Astrocyte (in vitro differentiated cells and primary cell): ENCODE measurements at places on chromosomes 7 and 10. TPM values are rescaled to one million over a fixed set of nuclear protein-coding genes. Genes with fewer than 3 reads are reported as not detected.

THSD7A gene
- total RNA-seq = 1.4 and 3.5 TPM in 2 replicates

SFTPD gene
- 0.22 and 0.27 TPM in 2 replicates for total RNA-seq

ASL gene
- 27.7 TPM in 2 replicates for total RNA-seq

CHRM2 gene
- not detected in 2 replicates for total RNA-seq

MAD1L1 gene
- total RNA-seq = 32.3 and 32.5 TPM in 2 replicates

COL13A1 gene
- 0.65 and 0.86 TPM in 2 replicates for total RNA-seq

FAM237B gene
- not detected in 2 replicates for total RNA-seq

NRBF2 gene
- total RNA-seq = 55.4 and 60.0 TPM in 2 replicates

INA gene
- 26.9 and 39.6 TPM in 2 replicates for total RNA-seq

SEC61A2 gene
- total RNA-seq = 14.3 and 17.6 TPM in 2 replicates

AZGP1 gene
- total RNA-seq = not detected in 2 replicates

EIF5AL1 gene
- total RNA-seq = 1.0 and 1.1 TPM in 2 replicates

ITPRID1 gene
- not detected in 2 replicates for total RNA-seq

PRTFDC1 gene
- 9.1 and 10.6 TPM in 2 replicates for total RNA-seq

PRSS37 gene
- not detected in 2 replicates for total RNA-seq
